ENCODE measurements at places on chromosomes 7 and 10.

DNA sequence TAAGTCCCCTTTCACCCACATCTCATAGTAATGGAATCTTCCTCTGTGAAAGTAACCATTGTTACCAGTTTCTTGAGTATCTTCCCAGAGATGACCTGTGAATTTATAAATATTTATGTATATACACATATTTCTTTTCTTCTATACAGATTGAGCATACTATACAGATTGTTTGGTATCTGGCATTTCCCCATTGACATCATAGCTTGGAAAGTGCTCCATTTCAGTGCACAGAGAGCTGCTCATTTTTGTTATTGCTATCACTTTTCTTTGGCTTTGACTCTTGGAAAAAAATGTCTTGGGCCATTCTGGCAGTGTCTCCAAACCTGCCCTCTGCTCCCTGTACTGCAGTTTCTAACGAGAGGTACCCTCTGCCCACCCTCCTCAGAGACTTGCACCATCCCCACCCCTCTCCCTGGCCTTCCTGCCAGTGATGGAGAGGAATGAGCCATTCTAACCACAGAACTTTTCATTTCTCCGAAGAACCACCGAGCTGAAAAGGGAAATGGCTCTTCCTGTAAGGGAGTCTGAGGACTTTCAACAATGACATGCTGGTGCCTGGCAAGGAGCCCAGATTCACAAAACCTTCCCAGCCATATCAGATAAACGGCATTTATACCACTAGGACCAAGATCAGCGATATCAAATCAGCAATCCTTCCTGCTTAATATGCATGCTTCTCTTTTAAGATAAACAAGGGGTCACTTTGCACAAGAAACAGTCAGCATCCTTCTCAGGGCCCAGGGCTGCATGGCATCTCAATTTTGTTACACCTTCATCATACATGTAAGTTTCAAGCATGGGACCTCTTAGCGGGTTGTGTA is 19.7 kb upstream of the CCSER2 start:
- H3K4me1 ChIP-seq, result peaks cover 48% of the 10 kb centered on the region
- peak; percentile 41 for DNase-seq
- peak overlapping the region; percentile 42 for H3K27ac ChIP-seq
- H3K27me3 ChIP-seq, result peaks cover 4% of the 10 kb centered on the region

DNA sequence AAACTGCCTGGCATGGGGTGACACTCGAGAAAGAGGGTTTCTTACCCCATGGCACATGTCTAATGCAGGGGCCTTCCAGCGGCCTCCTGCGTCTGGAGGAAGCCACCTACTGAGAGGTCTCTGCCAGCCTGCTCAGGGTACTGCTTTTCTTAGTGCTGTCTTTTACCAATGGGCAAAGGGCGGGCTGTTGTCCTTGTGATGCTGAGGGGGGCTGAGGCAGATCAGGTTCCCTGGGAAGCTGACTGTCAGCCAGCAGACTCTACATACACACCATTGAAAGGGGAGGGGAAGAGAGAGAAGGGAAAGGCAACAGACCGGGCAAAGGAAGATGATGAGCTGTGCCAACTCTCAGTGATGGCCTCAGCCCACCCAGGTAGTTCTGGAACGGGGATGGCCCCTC is 48.7 kb downstream of the COL13A1 start:
- DNase-seq, result no peak
- no peak overlapping the region for H3K4me3 ChIP-seq
- H3K27ac ChIP-seq, result no peak overlapping the region

DNA sequence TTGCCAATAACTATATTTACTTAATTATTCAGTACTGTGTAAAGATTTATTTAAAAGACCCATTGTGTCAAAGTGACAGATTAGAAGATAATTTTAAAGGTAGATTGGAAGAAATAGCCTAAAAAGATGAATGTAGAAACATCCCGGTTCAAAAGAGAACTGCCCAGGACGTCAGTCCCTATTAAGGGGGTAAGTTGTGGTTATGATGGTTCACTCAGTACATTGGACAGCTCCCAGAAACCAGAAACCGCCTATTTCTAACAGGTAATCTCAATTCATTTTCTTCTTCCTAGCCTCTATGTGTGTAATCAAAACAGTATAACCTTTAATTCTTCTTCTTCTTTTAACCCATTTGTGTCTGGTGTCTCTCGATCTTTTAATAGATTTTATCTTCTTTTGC is 1.5 kb upstream of the FERD3L start:
- no peak overlapping the region for H3K27ac ChIP-seq
- DNase-seq, result no peak
- no peaks in the 10 kb centered on the region for H3K36me3 ChIP-seq
- H3K4me1 ChIP-seq, result no peaks in the 10 kb centered on the region
- peaks cover 44% of the 10 kb centered on the region for H3K27me3 ChIP-seq

GRCh38 chr10:27512548-27512947 is 8.4 kb downstream of the RAB18 start:
- no peak for DNase-seq
- no peaks in the 10 kb centered on the region for H3K27me3 ChIP-seq
- peaks cover 57% of the 10 kb centered on the region for H3K4me1 ChIP-seq
- no peak overlapping the region for H3K4me3 ChIP-seq
- H3K36me3 ChIP-seq, result peaks cover 60% of the 10 kb centered on the region
- H3K27ac ChIP-seq, result no peak overlapping the region

- H3K4me3 ChIP-seq, result no peak overlapping the region
- peaks cover 24% of the 10 kb centered on the region for H3K4me1 ChIP-seq
- no peak for DNase-seq
- H3K27me3 ChIP-seq, result peaks cover 3% of the 10 kb centered on the region
- no peak overlapping the region for H3K27ac ChIP-seq
- no peaks in the 10 kb centered on the region for H3K36me3 ChIP-seq
These were observed 112.1 kb upstream of the KLF6 start for GRCh38 chr10:3897156-3897555.

DNA sequence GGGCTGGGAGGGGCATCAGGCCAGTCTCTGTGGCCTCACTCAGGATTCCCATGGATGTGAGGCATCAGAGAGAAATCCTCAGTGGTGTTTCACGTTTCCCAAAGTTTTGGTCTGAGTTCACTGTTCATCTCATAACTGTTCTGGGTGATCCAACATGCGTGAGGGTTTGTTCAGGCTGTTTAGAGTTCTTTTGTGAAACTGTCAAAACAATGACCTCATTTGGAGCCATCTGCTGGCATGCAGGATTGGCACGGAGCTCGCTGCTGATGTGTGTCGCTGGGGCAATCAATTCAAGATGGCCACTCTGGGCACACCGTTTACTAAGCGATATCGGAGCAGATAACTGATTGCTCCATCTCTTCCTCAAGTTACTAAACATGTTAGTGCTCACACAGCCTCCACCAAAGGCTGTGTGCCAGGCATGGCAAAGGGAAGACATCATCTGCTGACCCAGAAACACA is 365.6 kb downstream of the WDR11 start:
- H3K4me3 ChIP-seq, result no peak overlapping the region
- DNase-seq, result no peak
- H3K27ac ChIP-seq, result no peak overlapping the region
- H3K4me1 ChIP-seq, result no peaks in the 10 kb centered on the region
- H3K36me3 ChIP-seq, result no peaks in the 10 kb centered on the region

DNA sequence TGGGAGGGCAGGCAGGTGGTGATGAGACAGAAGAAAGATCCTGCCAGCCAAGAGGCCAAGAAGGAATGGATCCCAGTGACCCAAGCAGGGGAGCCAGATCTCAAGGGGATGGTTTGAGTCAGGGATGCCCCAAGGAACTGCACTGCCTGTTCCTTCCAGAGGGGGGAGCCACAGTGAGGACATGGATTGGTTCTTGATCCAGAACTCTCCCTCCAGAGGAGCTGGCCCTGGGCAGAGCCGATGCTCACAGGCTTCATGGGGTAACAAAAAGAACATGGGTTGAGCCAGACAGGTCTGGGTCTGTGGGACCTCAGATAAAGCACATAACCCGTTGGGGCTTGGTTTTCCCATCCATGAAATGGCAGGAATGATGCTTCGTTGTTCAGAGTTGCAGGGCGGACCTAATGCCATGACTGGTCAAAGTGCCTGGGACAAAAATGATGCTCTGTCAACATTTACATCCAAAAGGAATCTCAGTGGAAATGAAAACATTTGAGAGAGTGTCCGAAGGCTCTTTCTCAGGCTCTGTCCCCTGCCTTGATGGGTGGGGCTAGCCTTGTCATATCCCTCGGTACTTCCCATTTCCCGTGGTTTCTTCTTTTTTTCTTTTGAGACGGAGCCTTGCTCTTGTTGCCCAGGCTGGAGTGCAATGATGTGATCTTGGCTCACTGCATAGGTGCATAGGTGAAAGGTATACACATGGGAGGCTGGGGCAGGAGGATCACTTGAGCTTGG is 4.7 kb upstream of the DENND2A start:
- peaks cover 5% of the 10 kb centered on the region for H3K4me1 ChIP-seq
- peaks cover 67% of the 10 kb centered on the region for H3K27me3 ChIP-seq
- DNase-seq, result peak; percentile 38
- no peaks in the 10 kb centered on the region for H3K36me3 ChIP-seq

DNA sequence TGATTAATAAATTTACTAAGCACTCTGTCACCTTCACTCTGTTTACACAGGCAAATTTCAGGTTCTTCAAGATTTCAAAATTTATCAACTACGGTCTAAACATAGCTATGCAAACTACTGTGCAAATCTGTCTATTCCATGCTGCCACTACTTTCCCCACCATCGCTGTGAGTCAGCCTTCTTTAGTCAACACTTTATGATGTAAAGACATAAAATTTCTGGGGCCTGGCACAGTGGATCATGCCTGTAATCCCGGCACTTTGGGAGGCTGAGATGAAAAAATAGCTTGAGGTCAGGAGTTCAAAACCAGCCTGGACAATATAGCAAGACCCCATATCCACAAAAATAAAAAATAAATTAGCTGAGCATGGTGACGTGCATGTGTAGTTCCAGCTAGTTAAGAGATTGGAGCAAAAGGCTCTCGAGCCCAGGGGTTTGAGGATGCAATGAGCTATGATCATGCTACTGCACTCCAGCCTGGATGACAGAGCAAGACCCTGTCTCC is 42.6 kb downstream of the CNOT4 start:
- peaks cover 7% of the 10 kb centered on the region for H3K4me1 ChIP-seq
- H3K27me3 ChIP-seq, result no peaks in the 10 kb centered on the region
- H3K4me3 ChIP-seq, result no peak overlapping the region
- H3K36me3 ChIP-seq, result peaks cover 11% of the 10 kb centered on the region
- no peak for DNase-seq
- H3K27ac ChIP-seq, result no peak overlapping the region

DNA sequence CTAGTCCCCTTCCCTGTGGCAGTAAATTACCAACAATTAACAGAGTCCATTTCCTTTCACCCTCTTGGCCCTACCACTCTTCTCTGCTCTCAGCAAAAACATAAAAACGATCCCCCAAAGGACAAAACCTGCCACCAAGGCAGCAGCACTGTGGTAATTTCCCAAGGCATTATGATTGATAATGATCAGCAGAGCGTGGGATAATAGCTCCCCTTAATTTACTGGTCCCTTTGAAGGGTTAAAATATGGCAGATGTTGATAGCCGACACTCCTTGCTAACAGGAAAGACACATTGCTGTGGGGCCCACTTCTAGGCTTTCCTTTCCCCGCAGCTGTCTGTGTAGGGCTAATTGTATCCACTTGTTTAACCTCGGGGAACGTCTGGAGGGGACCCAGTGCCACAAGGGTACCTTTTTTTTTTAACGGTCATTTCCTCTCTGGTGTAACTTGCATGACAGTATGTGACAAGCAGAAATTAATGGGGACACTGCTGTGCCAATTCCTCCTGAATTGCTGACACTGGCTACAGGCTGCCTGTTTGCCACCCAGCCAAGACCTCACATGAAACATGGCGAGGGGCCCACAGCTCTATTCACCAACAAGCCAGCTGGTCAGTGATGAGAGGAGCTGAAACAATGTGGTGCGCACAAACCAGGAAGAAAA is 81.3 kb downstream of the CDK6 start:
- H3K4me3 ChIP-seq, result no peak overlapping the region
- no peak overlapping the region for H3K27ac ChIP-seq
- peaks cover 26% of the 10 kb centered on the region for H3K4me1 ChIP-seq
- no peak for DNase-seq
- no peaks in the 10 kb centered on the region for H3K27me3 ChIP-seq

- no peaks in the 10 kb centered on the region for H3K4me1 ChIP-seq
- H3K36me3 ChIP-seq, result no peaks in the 10 kb centered on the region
- DNase-seq, result no peak
- H3K4me3 ChIP-seq, result no peak overlapping the region
- H3K27ac ChIP-seq, result no peak overlapping the region
- peaks cover 12% of the 10 kb centered on the region for H3K27me3 ChIP-seq
These were observed 34.9 kb upstream of the PTF1A start for GRCh38 chr10:23157239-23157681.

DNA sequence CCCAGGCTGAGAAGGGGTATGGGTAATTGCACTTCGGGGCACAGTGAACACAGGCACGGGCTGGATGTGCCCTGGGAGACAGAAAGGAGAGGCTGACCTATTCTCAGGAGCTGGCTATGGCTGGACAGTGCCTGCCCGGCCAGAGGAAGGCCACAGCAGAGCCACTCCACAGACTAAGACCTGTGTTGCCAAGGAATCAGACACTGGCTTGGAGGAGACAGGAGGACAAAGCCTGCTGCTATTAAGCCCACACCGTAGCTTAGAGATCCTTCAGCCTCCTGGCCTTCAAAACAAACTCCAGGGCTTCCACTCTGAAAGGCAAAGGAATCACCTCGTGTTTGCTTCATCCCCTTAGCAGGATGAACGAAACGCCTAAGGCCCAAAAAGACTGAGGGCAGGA is 82.2 kb downstream of the ALOX5 start:
- no peaks in the 10 kb centered on the region for H3K27me3 ChIP-seq
- no peak for DNase-seq
- no peak overlapping the region for H3K27ac ChIP-seq
- no peak overlapping the region for H3K4me3 ChIP-seq
- peaks cover 33% of the 10 kb centered on the region for H3K4me1 ChIP-seq

GRCh38 chr10:60147025-60147424 is 240.7 kb upstream of the CCDC6 start:
- peaks cover 17% of the 10 kb centered on the region for H3K36me3 ChIP-seq
- H3K27me3 ChIP-seq, result no peaks in the 10 kb centered on the region
- H3K27ac ChIP-seq, result no peak overlapping the region
- no peaks in the 10 kb centered on the region for H3K4me1 ChIP-seq

DNA sequence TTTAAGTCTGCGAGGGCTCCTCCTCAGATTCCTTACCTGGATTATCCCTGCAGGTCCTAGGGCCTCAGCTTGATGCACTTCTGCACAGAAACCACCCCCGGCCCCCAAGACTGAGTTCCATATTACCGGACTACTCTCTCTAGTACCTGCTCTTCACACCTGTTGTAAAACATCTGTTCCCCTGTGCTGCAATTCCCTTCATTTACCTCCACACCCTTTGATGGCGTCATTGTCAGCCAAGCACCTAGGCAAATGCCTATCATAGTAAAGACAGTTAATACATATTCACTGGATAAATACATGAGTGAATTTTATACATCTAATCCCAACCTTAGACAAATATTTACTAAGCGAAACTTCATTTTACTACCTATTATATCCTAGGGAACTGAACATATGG is 275.5 kb downstream of the PLXDC2 start:
- no peak overlapping the region for H3K4me3 ChIP-seq
- H3K4me1 ChIP-seq, result no peaks in the 10 kb centered on the region
- H3K36me3 ChIP-seq, result no peaks in the 10 kb centered on the region
- H3K27ac ChIP-seq, result no peak overlapping the region
- no peak for DNase-seq

- H3K4me3 ChIP-seq, result peak overlapping the region; percentile 97
- peak overlapping the region; percentile 96 for H3K27ac ChIP-seq
- H3K36me3 ChIP-seq, result peaks cover 21% of the 10 kb centered on the region
- H3K4me1 ChIP-seq, result peaks cover 43% of the 10 kb centered on the region
- DNase-seq, result peak; percentile 23
These were observed 733 bp upstream of the ARL5B start for GRCh38 chr10:18658271-18659124.

- H3K27me3 ChIP-seq, result peaks cover 5% of the 10 kb centered on the region
- H3K36me3 ChIP-seq, result no peaks in the 10 kb centered on the region
- H3K27ac ChIP-seq, result no peak overlapping the region
- H3K4me3 ChIP-seq, result no peak overlapping the region
- DNase-seq, result no peak
These were observed 114.5 kb downstream of the PLCE1 start for GRCh38 chr10:94108200-94108599.

Measured in activated naive CD4-positive, alpha-beta T cell treated with anti-CD3 and anti-CD28 coated beads, Interleukin-2, amount 10 ng/mL, durations not matched to agents 7 days and 5 days (primary cell).